ENCODE measurements at places on chromosomes 1 and 21.

DNA sequence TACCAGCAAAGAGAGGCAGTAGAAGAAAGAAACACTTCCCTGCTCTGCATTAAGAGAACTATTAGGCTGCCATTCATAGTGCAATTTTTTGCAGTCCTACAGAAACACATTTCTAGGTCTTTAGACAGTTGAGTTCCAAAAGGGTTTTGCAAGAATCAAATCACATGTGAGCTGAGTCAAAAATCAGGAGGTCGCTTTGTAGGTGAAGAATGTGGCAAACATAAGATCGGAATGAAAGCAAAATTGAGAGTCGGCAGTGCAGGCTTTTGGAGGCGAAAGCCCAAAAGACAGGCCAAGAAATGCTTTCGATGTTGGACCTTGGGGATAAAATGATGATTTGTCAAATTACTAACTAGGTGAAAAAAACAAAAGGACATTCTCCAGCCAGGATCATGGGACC is 213.5 kb upstream of the NRIP1 start:
- no peak for DNase-seq

DNA sequence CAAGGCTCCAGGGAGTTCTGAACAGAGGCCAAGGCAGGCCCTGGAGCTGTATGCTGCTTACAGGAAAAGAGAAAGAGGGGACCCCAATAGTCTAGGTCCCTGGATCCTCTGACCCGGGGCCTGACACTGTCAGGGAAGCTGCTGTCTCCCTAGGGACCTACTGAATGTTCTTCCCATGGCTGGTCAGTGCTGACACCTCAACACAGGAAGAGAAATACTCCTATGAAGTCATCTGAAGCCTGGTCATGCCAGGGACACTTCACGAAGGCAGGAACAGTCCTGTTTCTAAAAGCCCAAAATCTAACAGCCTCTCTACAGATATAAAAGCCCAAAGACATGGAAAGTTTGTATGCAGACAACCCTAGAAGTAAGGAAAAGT is 1.7 kb upstream of the LAD1 start:
- DNase-seq = no peak

- DNase-seq = no peak
Observed at GRCh38 chr1:7247791-7248548, 462.7 kb downstream of the CAMTA1 start.

DNA sequence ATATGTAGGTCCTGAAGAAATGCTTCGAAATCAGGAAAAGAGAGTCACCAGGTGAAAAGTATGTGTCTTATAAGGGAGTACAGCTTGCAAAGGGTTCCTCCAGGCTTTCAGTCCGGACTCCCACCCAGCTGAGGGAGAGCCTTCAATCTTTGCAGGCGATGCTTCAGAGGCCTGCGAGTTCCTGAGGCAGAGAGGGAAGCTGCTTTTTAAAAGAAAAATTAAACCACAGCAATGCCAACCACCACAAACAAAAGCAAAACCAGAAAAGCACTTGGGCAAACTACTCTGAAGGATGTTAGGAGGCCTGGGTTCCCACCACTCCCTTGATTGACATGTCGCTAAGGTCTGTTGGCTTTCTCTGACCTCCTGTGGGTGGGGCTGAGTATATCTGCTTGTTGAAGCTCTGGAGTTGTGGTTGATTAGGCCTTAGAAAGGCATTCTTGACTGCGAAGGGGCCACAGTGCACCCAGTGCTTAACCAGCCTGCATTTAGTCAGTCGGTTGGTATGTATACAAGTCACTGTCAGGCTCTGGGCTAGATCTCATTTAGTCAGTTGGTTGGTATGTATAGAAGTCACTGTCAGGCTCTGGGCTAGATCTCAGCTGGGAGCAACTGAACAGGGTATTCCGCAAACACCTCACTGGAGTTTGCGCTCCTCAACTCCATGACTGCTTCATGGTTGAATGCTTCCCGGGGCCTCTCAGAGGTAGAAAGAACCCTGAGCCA is 1.2 kb downstream of the NIPAL3 start:
- no peak for DNase-seq

DNA sequence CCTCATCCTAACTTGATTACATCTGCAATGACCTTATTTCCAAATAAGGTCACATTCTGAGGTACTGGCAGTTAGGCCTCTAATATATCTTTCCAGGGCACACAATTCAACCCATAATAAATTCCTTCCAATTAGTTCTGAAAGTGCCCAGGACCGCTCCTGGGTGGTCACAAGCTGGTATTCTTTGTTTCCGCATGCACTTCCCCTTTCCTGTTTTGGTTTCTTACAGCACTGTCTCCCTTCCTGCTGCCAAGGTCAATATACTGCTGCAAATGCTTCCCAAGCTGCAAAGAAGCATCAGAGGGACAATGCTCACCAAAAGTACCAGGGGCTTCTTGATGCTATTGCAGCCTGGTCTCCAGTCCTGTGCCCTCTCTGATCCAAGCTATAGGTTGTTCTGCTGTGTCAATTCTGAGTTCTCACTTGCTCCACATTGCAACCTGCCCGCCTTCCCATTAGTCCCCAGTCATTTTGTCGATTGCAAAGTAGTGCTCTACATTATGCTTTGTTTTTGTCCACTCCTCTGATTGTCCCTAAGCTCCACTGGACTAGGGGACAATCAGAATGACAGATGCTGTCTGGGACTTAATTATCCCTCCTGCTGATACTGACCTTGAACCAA is 13.9 kb upstream of the XPR1 start:
- no peak for DNase-seq

DNA sequence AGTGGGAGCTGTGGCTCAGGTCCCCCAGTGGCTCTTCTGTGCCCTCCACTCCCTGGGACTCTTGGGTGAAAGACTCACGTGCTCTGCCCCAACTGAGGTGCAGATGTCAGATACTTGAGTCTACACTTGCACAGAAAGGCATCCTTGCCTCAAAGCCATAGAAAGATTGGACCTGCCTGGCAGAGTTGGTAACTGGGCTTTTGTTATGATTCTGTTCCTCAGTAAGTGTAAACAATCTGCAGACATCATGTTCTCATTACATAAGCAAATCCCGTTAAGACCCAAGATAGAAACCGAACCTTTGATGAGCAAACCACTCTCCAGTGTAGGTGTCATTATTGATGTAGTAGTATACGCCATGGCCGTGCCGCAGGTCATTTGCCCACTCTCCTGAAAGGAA is 10.0 kb downstream of the RSPH1 start:
- DNase-seq = no peak

DNA sequence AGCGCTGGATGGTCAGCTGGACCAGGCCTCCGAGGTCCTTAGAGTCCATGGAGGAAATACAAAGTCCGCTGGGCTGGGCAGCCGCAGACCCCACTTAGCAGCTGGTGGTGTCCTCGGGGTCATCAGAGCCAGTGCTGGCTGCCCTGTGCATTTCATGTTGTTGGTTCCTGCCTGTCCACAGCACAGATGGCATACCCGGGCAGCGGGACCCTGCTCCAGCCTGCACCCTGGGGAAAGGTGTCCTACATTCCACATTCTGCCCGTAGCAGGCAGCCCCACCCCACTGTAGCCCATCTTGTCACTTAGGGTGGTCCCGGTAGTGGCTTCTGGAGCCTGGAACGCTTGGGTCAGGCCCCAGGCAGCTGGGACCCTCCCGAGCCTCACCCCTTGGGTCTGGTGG is 19.8 kb downstream of the PRKCZ start:
- DNase-seq = no peak

DNA sequence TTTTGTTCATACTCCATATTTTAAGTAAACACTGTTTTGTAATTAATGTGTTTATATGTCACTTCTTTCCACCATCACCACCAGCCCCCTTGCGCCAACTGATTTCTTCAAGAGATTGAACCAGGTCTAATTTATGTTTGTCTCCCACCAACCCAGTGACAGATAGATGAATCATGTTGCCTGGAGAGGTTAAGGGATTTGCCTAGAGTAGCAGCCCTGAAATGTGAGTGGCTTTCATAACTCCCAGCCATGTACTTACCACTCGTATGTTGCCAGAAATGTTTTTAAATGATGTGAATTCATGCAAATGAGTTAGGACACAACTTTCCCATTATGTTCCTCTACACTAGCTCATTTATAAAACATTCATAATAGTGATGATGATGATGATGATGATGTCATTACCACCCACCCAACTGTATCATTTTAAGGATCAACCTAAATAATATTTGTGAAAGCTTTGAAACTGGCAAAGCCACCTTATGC is 86.9 kb downstream of the LRRC8D start:
- DNase-seq = no peak

GRCh38 chr1:64917328-64917861 is 49.0 kb downstream of the JAK1 start:
- DNase-seq = no peak
